AG09319 (cell line): ENCODE measurements at places on chromosomes 4 and X.

DNA sequence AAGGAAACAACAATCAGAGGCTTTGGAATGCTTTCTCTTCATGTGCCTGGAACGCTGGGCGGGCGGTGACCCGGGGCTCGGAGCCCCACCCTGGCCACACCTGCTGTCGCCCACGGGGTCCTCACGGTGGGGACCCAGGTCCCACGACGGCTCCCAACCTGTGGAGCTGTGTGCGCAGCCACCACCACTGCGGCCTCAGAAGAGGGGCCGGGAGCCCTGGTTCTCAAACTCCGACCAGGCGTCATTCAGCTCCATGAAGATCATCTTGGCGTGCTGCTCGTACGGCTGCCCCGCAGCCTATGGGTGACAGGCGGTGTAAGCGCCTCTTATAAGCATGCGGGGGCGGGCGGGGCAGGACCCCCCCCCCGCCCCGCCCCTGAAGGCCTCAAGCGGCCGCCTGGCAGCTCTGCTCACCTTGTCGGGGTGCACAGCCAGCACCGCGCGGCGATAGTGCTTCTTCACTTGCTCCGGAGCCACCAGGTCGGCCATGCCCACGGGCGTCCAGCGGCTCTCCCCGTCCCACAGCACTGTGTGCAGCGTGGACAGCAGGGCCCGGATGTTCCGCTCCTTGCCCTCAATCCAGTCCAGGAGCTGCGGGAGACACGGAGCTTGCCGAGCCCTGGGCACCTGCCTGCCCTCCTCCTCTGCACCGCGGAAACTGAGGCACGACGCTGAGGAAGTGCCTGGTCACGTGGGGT is 23.7 kb upstream of the CPLX1 start:
- DNase-seq: no peak

- no peak for DNase-seq
These were observed 644.1 kb upstream of the GNPDA2 start for GRCh38 chr4:45370408-45370807.

- no peak for DNase-seq
These were observed 444.7 kb upstream of the RPS6KA3 start for GRCh38 chrX:20711366-20711765.

- DNase-seq: no peak
These were observed 62.5 kb downstream of the KIAA0232 start for GRCh38 chr4:6845027-6845426.

DNA sequence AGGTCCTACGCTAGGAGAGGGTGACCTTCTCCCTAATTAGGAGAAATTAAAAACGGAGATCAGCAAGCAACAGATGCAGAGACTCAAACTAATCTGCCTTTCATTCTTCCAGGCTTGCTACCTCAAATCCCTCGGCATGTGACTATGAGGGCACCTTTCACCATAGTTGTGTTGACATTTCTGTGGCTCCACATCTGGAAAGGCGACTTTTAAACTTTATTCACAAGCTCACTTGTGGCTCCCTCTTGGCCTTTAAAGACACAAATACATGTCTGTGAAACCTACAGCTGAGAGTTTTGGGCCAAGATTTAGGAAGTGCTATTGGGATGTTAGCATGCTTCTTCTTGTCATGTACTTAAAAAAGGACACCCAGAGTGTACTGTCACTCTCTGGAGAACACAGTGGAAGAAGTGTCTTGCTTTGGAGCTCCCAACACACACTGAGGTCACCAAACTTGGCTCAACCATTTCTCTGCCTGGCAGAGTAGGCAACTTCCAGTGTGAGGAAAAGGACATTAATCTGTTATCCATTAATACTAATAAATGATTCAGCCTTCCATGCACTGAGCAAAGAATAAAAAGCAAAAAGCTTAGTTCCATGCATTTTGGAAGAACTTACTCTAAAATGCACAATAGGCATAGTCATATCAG is 60.1 kb downstream of the LDB2 start:
- no peak for DNase-seq

DNA sequence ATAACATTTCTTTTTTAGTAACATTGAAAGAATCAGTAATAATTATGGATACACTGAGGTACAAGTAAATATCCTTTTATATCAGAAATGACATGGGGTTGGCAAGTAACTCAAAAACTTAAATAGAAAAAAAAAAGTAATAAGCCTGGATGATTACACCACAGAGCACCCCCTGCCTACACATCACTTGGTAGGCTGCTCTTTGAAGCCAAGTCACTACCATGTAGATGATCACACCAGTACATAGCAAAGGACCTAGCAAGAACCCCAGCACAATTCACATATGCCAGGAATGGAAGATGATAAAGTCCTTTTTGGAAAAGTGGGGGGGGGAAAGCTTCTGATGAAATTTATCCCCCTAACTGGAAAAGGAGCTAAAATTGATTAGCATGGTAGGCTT is 56.9 kb downstream of the METTL14 start:
- DNase-seq: no peak

DNA sequence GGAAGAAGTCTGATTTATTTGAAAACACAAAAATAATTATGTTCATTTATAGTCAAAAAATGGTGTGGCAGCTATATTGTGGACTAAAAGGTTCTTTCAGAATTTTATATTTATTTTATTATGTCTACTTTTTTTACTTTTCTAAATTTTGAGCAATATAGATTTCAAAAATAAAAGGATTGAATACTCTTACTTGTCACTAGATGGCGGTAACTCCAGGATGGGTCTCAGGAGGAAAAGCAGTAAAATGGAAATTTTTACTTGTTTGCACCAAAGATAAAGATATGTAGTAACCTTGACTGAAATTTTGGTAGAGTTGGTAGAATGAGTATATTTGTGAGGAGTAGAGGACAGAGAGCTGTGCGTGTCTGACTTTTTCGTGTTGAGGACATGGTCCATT is 14.5 kb upstream of the DACH2 start:
- no peak for DNase-seq

GRCh38 chr4:55075823-55076716 is 49.3 kb downstream of the KDR start:
- DNase-seq: no peak

- no peak for DNase-seq
These were observed 377.1 kb upstream of the LCORL start for GRCh38 chr4:18398661-18399060.

DNA sequence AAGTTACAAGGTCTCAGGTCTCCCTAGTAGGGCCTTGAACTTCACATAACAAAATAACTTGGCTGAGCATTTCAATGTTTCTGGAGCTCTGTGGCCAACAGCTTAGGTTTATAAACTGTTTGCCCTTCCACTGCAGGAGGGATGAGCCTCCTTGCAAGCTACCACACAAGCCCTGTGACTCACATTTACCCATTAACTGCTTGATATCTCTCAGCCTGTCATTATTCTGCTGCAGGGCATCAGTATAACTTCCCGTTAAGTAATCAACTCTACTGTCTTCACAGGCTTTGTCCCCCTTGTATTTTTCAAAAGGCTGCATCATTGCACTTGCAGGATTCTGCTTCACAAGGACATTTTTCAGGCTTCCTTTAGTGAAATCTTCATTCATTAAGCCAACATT is 151.7 kb upstream of the CXCL13 start:
- no peak for DNase-seq

DNA sequence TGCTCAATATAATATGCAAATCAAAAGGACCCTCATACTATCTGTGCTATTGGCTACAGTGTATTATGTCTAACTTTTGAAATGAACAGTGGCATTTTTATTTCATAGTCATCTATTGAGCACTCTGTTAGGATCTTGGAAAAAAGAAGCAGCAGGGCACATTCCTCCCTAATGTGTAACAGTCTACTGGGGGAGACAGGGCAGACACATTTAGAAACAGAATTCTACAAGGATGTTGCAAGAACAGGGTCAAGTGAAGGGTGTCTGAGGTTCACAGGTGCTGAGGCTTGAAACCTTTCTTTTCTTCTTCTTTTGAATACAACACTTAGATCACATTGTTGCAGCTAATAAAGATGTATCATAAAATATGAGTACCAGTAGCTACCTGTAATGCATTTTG is 129.7 kb upstream of the SLC4A4 start:
- DNase-seq: no peak

- DNase-seq: no peak
These were observed 185.6 kb upstream of the SFRP2 start for GRCh38 chr4:153974452-153974851.

DNA sequence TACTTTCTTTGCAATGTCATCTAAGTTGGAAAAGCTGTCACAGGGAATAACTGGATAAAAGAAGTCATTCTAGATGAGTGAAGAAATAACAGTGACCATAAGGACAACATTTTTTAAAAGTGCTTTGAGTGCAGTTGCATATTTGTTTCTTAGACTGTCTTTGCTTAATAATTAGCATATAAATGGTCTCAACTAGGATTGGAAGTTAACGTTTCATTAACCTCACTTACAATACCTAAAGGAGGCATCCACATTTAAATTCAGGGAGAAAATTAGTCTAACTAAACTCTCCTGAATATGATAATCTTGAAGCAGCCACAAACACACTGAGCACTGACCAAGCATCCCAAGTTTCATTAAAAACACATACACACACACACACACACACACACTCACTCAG is 780.7 kb downstream of the PCDH18 start:
- DNase-seq: no peak

DNA sequence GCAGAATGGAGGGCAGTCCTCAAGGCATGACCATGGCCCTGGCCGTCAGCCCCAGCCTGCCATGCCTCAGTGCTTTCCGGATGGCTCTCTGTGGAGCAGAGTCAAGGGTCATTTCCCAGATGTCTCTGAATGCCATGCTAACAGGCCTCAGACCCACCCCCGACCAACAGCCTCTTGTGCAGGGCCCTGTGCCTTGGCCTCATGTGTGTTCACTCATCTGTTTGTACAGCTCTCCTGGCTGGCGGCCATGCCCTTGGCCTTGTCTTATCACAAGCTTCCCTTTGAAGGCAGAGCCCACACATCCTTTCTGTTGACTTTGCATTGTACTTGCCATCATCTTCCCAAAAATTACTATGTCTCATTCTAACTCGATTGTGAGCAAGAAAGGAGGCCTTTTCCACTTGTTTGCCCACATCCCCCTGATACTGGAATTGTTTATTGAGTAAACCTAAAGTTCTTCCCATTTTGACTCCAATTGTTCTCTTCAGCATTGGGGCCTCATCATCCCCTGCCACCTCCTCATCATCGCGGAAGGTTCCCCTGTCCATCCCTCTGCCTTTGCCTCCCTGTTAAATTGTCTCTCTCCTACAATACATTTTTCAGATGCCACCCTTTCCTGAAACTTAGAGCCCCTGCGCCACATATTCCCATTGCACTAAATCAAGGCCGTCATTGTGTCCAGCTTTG is 6.3 kb downstream of the CA5B start:
- no peak for DNase-seq

DNA sequence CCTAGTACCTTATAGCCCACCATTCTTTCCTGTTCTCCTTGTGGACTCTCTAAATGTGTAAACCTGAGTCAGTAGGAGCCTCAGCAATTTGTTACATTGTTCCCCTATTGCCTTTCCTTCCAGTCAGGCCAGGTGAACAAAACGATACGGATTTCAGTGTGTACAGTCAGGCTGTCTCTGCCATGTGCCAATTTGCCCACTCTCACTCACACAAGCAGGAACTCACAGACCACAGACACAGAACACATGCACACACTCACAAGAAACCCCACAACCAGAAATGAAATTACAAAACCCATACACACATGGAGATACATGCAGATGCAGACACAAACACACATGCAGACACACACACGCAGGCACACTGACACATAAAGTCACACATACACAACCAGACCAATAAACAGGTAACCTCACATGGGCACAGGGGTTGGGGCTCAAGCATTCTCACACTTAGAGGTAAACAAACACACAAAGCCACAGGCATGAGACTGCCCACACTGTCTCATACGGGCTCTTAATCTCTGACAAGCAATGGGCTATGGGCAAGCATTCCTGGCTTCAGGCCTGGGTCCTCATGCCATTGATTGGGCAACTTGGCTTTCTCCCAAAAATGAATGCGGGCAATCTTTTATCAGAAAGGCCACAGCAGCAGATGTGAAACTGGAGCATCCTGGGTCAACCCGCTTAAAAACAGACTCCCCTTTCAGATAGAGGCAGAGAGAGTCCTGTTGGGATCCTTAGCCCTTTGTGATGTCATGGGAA is 68.7 kb downstream of the NBDY start:
- no peak for DNase-seq

GRCh38 chr4:139508581-139509237 is 47.3 kb downstream of the SETD7 start:
- DNase-seq: no peak

DNA sequence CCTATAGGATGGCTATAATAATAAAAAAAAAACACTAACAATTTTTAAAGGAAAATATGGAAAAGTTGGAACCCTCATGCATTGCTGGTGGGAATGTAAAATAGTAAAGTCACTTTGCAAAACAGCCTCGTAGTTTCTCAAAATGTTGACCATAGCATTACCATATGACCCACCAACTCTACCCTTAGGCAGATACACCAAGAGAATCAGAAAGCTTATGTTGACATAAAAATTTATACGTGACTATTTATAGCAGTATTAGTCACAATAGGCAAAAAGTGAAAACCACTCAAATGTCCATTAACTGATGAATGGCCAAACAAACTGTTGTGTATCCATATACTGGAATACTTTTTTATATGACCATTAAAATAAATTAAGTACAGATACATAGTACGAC is 19.8 kb upstream of the FAM241A start:
- DNase-seq: no peak

GRCh38 chr4:185263419-185263818 is 54.0 kb downstream of the SNX25 start:
- DNase-seq: no peak

DNA sequence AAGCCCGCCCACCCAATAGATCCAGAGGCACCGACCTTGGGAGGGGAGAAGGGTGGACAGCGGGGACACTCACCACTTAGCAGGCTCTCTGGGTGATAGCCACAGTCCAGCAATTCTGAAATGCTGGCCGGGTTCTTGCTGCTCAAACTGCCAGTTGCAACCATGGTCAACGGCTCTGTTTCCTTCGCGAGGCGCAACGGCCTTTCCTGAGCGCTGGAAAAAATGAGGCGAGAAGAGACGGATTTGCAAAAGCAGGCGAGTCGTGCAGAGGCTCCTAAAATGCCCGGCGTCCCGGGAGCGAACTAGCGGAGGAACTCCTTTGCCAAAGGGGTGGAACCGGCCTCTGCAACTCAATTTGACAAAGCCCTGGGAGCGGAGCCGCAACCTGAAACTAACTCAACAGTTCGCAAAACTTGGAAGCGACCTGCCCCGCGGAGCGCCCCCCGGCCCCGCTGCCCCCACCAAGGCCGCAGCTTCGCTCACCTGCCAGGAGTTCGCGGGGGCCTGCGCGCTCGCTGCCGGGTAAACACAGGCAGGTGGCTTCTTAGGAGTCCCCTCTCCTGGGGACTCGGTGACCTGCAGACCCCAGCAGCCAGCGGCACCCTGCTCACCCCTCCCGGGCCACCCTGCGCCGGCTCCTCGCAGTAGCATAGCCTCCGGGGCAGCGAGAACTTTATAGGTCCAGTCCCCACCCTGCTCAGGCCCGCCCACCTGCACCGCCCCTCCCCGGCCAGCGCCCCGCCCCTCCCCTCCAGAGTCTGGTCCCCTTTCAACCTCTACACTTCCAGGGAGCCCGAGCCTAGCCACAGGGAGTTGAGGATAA is at the start of gene DDIT4L:
TSS of gene DDIT4L (minus strand) at position 649 of the 823 bp plus-strand sequence. CDS start at position 164, 485 bp downstream.
- no peak for DNase-seq
